ENCODE measurements at places on chromosomes 1 and 21.

DNA sequence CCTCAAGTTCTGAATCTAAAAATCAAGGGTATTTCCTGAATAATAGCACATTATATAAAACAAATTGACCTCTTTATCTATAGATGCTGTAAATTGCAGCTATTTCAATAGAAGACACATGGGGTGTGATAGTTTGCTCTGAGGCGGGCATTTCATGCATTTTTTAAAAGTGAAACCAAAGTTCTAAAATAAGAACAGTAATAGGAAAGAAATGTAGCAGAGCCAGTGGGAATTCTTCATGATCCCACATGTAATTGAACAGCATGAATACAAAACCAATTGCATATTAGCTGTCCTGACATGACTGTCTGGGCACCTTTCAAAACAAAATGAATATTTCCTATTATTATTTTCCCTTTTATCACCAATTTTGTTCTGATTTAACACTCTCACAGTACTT lies 85.0 kb downstream of the RGS21 start:
- DNase-seq, result peak; percentile 4

DNA sequence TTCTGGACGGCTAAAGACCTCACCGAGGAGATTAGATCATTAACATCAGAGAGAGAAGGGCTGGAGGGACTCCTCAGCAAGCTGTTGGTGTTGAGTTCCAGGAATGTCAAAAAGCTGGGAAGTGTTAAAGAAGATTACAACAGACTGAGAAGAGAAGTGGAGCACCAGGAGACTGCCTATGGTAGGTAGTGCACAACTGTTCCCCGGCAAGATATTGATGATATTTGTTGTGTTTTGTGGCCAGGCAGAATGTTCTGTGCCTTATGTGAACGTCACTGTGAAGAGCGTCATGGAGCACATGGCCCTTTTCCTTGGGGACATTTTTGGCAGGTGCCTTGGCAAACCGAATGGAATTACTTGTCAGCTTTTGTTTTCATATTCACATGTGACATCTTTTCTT lies 191.7 kb downstream of the DISC1 start:
- DNase-seq, result no peak

DNA sequence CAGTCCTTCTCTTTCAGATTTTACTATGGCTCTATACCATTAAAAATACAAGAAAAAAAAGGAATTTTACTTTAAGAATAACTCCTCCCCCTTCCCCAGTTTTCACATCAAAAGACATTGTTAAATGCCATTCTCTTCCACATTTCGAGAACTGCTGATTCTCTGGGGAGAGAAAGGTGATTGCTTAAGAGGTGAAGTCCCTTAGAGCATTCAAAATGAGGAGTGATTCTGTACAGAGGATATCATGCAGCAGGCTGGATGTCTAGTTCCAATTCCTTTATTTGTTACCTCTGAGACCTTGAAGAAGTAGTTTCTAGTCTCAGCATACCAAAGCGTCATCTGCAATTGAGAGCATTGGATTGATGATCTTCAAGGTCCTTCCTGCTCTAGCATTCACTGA lies 46.9 kb downstream of the FMO3 start:
- DNase-seq, result no peak

GRCh38 chr21:42592156-42592820 lies 61.1 kb upstream of the PDE9A start:
- DNase-seq, result no peak

DNA sequence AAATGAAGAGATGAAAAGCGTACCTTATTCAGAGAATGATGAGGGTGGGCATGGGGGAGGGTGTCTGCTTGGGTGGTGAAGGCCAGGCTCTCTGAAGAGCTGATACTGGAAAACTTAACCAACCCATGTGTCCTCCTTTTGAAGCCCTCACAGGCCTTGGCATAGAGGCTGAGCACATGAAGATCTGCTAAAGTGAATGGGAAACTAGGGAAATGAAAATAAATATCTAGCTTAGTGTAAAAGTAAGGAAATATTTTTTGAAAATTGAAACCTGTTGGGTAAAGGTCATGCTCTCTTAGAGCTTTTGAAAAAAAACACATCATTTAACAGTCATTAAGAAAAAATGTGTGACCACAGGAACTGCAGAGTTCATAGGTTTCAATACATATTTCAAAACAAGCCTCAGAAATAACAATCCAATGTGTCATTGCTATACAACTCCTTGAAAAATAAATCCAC lies 40.5 kb upstream of the RALGPS2 start:
- peak; percentile 84 for DNase-seq

DNA sequence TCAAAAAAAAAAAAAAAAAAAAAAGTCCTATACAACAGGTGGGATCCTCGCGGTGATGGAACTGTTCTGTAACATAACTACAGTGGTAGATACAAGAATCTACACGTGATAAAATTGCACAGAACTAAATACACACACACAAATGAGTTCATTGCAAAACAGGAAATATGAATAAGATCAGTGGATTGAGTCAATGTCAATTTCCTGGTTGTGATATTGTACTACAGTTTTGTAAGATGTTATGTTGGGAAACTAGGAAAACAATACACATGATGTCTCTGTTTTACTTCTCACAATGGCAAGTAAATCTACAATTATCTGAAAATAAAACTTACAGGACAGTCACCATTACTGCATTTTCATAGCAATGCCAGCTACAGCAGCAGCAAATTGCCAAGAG lies 59.8 kb downstream of the ITGB3BP start:
- no peak for DNase-seq

- no peak for DNase-seq
These were observed 32.6 kb downstream of the CTBS start for GRCh38 chr1:84541679-84542078.
